NCI-H524 treated with DMSO at 0.1 percent for 48 hours (cell line): ENCODE measurements at places on chromosomes 16 and 17.

DNA sequence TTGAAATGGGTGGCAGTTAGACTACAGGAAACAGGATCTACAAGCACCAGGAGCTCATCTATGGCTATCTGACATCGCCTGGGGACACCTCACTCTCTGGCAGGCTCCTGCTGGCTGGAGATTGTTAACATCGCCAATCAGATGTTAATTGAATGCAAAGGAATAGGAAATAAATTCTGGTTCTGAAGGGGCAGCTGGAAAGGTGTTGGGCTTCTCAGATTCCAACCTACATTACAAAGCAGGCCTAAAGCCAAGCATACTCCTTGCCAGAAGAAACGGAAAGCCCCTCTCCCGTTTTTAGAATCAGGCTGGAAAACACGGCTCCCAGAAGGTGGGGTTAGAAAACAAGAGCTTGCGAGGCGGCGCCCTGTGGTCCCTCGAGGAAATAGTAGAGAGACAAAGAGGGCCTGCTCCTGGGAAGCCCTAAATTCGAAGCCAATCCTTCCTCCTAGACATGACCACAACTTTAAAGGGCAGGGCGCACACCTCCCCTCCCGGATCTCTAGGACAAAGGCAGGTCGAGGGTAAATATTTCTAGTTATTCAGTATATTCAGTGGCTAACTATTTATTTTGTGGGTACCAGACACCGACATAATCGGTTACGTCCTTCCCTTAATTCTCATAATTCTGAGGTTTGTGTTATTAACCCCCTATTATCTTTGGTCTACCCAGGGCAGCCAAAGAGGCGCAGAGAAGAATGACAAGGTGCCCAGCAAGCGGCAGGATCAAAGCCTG, 763 bp upstream of the TOM1L1 start:
- no peak for DNase-seq

DNA sequence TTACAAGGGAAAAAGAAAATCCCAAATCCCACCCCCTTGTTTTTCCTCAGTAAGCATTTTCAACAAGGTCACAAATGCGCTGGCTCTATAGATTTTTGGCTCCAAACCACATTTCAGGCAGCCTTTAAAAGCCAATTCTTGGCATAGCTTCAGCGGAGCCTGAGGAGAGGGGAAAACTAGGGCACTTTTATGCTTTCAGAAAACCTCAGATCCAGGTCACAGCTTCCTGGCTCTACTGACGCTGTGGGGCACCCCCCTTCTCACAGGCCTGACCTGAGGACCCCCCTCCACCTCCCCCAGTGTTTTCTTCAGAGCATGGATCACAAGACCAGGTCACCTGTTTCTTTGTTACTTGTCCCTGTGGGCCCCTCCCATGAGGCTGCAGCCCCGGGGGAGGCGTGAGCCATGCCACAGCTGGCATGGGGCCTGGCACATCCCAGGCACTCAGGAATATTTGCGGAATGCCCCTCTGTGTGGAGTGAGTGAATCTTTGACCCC, 30.1 kb upstream of the MTSS2 start:
- DNase-seq, result no peak

DNA sequence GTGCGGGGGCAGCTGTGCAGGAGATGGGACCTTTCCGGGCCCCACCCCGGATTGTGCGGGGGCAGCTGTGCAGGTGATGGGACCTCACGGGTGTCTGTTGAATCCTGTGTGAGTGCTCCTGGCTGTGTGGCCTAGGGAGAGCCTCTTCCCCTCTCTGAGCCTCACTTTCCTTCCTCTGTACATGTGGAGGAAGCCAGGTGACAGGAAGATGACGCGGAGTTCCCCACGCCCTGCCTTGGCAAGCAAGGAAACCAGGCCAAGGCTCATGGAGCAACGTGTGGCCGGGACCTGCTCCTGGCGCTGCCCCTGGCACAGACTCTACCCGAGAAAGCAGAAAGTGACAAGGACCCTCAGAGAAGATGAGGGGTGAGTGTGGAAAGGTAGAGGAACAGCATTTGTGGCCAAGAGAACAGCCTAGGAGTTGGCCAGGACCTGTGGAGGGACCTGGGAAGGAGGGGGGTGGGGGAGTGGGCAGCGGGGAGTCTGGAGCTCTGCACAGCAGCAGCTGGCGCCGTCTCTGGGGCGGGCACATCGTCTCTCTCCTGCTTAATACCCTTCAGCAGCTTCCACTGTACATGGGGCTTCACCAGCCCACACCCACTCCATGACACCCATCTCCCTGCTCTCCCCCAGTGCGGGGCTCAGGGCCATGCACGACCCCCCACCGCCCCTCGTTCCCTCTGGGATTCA, 38.4 kb upstream of the PABPN1L start:
- DNase-seq, result no peak

DNA sequence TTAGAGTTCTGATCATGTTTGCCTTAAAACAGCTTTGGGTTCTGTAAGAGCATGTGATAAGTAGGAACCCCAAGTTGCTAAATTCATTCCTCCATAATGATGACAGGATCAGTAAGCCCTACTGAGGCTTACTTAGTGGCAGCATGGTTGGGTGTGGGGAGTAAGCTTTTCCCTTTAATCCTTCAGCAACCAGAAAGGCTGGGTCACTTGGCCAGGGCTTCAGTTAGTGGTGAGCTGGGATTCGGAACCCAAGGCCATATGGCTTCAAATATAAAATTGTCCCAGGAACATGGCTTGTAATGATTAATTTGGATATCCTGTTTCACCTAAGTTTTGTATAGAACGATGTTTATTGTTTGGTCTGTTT, 850 bp downstream of the GINS3 start:
- no peak for DNase-seq

DNA sequence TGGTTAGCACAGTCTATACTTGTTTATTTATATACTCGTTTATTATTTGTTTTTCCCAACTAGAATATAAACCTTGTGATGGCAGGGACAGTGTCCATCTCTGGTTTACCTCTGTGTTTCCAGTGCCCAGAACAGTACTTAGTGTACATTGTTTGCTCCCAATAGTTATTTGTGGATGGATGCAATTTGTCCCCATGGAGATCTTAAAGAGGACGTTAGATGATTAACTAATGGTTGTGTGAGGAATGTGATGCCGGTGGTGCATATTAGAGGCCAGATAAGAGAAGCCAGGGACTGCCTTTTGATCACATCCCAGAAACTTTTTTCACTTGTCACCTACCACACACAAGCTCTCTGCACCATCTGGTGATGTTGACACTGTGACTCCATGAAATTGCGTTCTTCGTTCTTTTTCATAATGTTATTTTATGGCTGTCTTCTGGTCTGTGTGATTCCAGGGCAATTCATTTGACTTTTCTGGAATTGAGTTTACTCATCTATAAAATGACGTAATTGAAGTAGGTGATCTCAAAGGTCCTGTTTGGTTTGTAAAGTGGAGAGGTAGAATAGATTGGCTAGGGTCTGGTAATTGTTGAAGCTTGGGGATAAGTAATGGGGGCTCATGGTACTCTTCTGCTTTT, 1.2 kb downstream of the COX10 start:
- DNase-seq, result no peak

GRCh38 chr16:7227229-7227721, 105.4 kb upstream of the RBFOX1 start:
- DNase-seq, result no peak

- DNase-seq, result no peak
Measured at GRCh38 chr17:51734976-51735375, 423.5 kb downstream of the CA10 start.

GRCh38 chr16:74511961-74512360, 90.7 kb upstream of the CLEC18B start:
- DNase-seq, result no peak

DNA sequence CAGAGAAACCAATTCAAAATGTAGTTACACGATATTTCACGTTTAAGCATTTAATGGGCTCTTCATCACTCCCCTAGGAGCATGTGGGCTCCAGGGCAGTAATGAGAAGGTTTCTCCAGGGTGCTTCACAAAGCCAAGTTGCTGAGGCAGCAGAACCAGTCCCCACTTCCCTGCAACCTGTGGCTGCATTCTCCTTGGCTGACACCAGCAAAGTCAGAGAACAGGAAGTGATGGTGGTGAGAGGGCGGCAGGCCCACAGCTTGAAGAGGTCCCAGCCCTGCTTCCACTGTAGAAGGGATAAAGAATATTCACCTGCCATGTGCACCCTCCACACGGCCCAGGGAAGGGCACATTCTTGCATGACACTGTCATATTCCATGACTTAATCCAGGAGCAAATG, 133.2 kb downstream of the CBLN1 start:
- no peak for DNase-seq

GRCh38 chr16:85420501-85421337, 192.4 kb upstream of the GSE1 start:
- no peak for DNase-seq

GRCh38 chr16:2492292-2492691, 17.4 kb downstream of the TBC1D24 start:
- no peak for DNase-seq

- no peak for DNase-seq
Measured at GRCh38 chr17:80116276-80116920, 15.0 kb downstream of the GAA start.

DNA sequence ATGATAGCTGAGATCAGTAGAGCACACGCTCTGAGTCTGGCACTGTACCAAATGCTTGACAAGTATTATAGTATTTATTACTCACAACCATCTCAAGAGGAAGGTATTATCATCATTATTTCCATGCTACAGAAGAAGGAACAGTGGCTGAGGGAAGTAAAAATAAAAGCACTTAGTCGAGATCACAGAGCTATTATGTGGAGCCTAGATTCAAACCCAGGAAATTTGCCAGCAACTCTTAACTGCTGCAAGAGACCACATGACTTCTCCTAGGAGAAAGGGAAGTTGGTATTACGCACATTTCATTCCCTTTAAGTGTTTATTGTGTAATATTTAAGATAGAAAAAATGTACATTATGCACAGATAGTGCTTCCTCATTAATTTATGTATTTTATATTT, 1.0 kb upstream of the RHOT1 start:
- DNase-seq, result peak; percentile 27

GRCh38 chr17:3766779-3767178, 34.2 kb downstream of the ITGAE start:
- no peak for DNase-seq
